ENCODE measurements at places on chromosomes 1 and 21. TPM values are rescaled to one million over a fixed set of nuclear protein-coding genes. Genes with fewer than 3 reads are reported as not detected.

- no peak overlapping the region for H3K27ac ChIP-seq
- H3K36me3 ChIP-seq = peaks cover 2% of the 10 kb centered on the region
- H3K4me1 ChIP-seq = no peaks in the 10 kb centered on the region
- DNase-seq = peak; percentile 61
- no peaks in the 10 kb centered on the region for H3K27me3 ChIP-seq
- no peak overlapping the region for H3K4me3 ChIP-seq
Measured at GRCh38 chr1:26537951-26538352, 8.4 kb downstream of the RPS6KA1 start.

- DNase-seq = no peak
- H3K4me3 ChIP-seq = peak overlapping the region; percentile 56
- H3K36me3 ChIP-seq = no peaks in the 10 kb centered on the region
- peaks cover 19% of the 10 kb centered on the region for H3K27me3 ChIP-seq
Measured at GRCh38 chr1:41366455-41367287, 5.4 kb downstream of the FOXO6 start.

- H3K27me3 ChIP-seq = no peaks in the 10 kb centered on the region
- peak overlapping the region; percentile 84 for H3K4me3 ChIP-seq
- H3K4me1 ChIP-seq = peaks cover 5% of the 10 kb centered on the region
- DNase-seq = peak; percentile 99
Measured at GRCh38 chr1:43270421-43271095, 775 bp downstream of the TMEM125 start.

- H3K36me3 ChIP-seq = no peaks in the 10 kb centered on the region
- no peak overlapping the region for H3K27ac ChIP-seq
- no peaks in the 10 kb centered on the region for H3K4me1 ChIP-seq
- H3K4me3 ChIP-seq = no peak overlapping the region
- DNase-seq = no peak
- H3K27me3 ChIP-seq = no peaks in the 10 kb centered on the region
Measured at GRCh38 chr1:115854005-115854404, 13.1 kb upstream of the NHLH2 start.

GRCh38 chr1:6509919-6510291 is 18.4 kb upstream of the PLEKHG5 start:
- no peak overlapping the region for H3K4me3 ChIP-seq
- no peaks in the 10 kb centered on the region for H3K4me1 ChIP-seq
- no peak for DNase-seq
- H3K27ac ChIP-seq = no peak overlapping the region
- H3K36me3 ChIP-seq = no peaks in the 10 kb centered on the region

CELA2A gene
- not detected for total RNA-seq

DNA sequence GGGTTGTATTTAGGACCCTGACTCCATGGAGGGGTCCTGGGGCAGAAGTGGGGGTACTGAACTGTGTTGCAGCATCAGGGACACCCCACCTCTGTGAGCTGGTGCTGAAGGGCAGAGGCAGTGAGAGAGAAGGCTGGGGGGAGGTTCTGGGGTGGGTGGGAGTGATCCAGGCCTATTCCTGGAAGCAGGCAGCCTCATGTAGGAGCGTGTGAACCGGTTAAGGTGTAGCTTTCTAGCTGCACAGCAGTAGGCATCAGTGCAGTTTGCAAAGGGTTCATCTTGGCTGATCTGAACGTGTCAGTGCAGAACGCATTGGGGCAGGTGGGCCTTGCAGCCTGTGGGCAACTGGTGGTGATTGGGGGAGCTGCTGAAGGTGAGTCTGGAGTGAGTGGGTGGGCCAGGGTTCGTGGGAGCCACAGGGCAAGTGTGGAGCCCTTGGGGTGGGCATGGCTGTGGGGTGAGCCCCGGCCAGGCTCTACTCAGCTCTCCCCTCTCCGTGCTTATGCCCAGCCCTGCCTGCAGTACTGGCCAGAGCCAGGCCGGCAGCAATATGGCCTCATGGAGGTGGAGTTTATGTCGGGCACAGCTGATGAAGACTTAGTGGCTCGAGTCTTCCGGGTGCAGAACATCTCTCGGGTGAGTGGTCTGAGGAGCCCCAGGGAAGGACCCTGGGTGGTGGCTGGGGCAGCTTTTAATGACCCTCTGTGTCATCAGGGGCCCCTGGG is 86.7 kb downstream of the PTPRU start:
- no peak overlapping the region for H3K27ac ChIP-seq
- H3K4me3 ChIP-seq = no peak overlapping the region
- peaks cover 11% of the 10 kb centered on the region for H3K36me3 ChIP-seq
- no peaks in the 10 kb centered on the region for H3K27me3 ChIP-seq

C1orf210 gene
- 5.9 TPM for total RNA-seq

DNA sequence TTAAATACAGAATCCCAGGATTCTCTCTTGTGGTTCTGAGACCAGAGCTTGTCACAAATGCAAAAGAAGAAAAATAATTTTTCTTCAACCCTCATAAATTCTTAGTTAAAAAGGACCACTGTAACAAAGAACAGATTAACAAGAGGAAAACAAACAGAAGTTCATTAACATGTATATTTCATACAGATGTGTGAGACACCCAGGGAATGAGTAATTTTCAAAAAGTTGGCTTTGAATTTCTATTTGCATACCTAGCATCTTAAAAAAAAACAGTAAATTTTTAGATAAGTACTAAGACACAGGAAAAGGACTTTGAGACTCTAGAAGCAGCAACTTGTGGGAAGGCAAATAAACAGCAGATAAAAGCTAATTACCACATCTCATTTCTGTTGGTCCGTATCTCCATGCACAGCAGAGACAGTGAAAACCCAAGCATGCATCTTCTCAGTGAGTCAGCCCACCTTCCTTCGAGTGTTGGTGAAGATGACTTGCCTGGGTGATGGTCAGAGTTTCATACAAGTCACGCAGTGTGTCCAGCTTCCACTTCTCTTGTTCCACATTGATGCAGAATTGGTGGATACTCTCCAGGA is 399.9 kb upstream of the ADAMTS5 start:
- no peaks in the 10 kb centered on the region for H3K36me3 ChIP-seq
- DNase-seq = no peak
- H3K4me1 ChIP-seq = peaks cover 7% of the 10 kb centered on the region
- H3K27me3 ChIP-seq = no peaks in the 10 kb centered on the region
- no peak overlapping the region for H3K4me3 ChIP-seq
- no peak overlapping the region for H3K27ac ChIP-seq

SLC35F3 gene
- 0.70 TPM for total RNA-seq

ODF2L gene
- 21.5 TPM for total RNA-seq

DNA sequence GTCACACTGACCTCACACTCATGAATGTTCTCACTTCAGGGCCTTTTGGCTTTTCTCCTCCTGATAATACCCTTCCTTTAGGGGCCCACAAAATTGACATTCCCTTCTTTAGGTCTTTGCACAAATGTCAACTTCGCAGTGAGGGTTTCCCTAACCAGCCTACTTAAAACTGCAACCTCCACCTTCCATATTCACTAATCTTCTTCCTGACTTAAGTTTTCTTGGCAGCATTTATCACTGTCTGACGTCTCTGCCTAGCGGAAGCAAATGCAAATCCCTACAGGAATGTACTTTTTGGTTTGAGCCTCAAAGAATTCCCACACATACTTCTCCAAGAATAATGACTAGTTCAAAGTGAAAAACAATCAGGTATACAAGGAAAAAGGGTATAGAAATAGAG is 32.8 kb downstream of the INTS7 start:
- H3K27ac ChIP-seq = no peak overlapping the region
- no peaks in the 10 kb centered on the region for H3K4me1 ChIP-seq
- DNase-seq = no peak
- H3K36me3 ChIP-seq = peaks cover 32% of the 10 kb centered on the region
- no peak overlapping the region for H3K4me3 ChIP-seq

OR2L5 gene
- total RNA-seq = not detected

CLCA1 gene
- total RNA-seq = not detected
